ENCODE measurements at places on chromosomes 7 and 10. TPM values are rescaled to one million over a fixed set of nuclear protein-coding genes. Genes with fewer than 3 reads are reported as not detected.

Gene DHX32
- total RNA-seq, result 13.9 TPM

Gene UTF1
- total RNA-seq, result not detected

Gene ADAMTS14
- 0.06 TPM for total RNA-seq

Gene PNLIPRP3
- not detected for total RNA-seq

Gene NANOS1
- total RNA-seq, result 0.35 TPM
